Sigmoid colon (tissue), 7 donors: ENCODE measurements at places on chromosomes 7 and 10. TPM values are rescaled to one million over a fixed set of nuclear protein-coding genes. Genes with fewer than 3 reads are reported as not detected.

DNA sequence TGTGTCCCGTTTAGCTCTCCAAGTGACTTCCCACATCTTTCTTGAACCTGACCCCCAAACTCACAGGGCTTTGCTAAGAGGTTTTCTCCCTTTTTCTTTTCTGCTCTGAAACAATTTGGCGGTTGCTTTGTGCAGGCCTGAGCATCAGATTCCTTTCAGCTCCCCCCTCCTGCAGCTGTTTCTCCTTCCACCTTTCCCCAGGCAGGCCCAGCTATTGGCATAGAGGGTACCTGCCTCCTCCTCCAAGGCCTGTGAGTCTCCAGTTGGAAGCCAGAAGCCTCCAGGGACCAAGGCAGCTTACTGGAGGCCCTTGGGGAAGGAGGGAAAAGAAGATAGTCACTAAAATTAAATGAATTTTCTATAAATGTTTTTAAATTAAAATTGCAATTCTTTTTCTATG, 7.7 kb downstream of the VAX1 start:
- DNase-seq, result no peak

DNA sequence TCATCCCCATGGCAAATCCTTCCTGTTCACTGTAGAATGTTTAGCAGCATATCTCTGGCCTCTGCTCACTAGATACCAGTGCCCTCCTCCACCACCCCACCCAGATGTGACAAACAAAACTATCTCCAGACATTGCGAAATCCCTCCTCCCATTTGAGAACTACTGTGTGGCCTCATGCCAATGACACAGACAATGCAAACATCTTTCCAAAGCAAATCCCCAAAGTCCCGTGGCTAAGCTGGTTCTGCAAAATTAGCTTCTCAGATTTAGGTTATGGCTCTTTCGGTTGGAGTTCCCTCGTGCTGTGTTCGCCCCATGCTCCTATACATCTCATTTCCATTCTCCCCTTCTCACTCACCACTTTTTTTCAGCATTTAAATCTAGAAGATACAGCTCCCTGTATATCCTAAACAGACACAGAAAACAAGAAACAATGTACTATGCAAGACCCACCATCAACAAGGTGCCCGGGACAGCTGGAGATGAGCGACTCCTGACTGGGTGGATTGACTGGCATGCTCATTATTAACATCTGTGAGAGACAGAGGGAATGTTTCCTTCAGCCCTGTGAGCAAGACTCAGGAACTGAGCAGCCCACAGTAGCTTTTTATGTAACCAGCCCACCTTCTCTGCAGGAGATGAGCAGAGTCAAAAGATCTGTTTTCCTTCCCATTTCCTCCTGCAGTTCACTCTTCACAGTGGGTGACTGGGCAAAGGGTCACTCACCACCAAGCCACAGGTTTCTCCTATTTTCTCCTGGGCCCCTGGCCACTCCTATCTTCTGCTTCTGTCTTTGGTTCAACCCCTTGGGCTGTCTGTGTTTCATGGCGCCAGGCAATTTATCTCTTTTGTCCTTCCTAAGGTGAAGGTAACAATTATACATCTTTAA, 225.7 kb upstream of the AOAH start:
- DNase-seq, result peak; percentile 66

- DNase-seq, result no peak
Observed at GRCh38 chr10:116030576-116030975, 242.4 kb downstream of the GFRA1 start.

DNA sequence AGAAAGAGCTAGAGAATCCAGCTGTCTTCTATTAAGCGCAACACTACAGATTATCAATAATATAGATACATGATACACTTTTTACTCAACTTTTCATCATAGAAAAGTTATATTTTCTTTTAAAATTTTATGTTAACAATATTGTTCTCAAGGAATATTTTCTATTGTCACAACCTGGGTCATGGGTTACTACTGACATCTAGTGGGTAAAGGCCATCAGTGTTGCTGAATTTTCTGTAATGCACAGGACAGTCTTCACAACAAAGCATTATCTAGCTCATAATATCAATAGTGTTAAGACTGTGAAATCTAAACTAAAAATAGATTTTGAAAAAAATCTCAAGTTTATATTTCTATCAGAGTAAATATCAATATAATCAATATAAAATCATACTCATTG, 209.8 kb downstream of the ZNF33B start:
- no peak for DNase-seq

- DNase-seq, result no peak
Observed at GRCh38 chr7:149819141-149819960, 18.8 kb upstream of the ZNF862 start.

DNA sequence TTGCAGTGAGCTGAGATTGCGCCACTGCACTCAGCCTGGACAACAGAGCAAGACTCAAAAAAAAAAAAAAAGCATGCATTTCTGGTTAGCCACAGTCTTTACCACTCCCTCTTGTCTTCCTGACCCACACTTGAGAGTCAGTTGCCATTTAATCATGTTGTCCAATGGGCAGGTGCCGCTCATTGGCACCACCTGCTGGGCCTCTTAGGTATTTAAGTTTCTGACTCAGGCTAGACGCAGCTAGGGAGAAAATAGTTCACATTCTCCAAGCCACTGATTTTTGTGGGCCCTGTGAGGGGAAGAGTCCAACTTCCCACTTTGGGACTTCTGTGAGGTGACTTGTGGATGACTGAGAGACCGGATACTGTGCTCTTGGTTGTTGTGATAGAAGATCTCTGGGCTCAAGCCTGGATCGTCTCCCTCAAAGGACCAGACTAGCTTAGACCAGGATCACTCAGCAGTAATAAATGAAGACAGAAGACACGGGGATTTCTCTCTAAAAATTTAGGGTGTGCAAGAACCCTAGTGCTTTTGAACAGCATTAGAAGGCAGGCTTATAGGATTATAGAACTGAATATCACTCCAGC, 26.8 kb upstream of the SORCS3 start:
- DNase-seq, result no peak

- DNase-seq, result no peak
Observed at GRCh38 chr7:95046494-95047240, 139.3 kb downstream of the PPP1R9A start.

DNA sequence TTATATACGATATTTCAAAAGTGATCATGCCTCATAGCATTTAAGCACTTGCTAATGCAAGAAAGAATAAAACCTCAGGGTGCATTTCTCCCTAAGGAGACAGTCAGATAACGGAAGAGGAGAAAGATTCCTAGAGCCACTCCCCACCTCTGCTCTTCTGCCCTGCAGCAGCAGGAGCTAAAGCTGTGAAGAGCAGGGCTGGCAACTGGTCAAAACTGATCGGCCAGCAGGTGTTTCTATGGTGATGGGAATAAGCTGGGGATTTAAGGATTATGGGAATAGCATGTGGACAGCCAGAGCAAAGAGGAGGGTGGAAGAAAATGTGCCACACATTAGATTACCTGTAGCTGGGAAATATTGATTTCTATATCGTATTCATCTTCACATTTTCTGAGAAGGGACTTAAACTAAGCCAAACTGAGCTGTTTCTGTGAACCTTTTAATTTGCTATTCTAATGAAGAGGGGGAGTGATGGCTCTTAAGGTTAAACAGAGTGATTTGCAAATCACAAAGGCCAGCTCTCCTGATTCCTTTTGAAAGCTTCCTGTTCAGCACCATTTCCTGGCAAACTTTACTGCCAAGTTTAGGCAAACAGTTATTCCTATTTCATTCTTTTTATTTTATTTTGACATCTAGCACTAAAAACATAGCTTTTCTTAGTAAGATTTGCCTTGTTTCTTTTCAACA, 268.9 kb upstream of the PFKP start:
- no peak for DNase-seq

- DNase-seq, result no peak
Observed at GRCh38 chr10:68171539-68172080, 60.3 kb downstream of the ATOH7 start.

Gene NMT2
- total RNA-seq, result 23.3 TPM

GRCh38 chr10:64101606-64102263, 580.5 kb downstream of the REEP3 start:
- no peak for DNase-seq

DNA sequence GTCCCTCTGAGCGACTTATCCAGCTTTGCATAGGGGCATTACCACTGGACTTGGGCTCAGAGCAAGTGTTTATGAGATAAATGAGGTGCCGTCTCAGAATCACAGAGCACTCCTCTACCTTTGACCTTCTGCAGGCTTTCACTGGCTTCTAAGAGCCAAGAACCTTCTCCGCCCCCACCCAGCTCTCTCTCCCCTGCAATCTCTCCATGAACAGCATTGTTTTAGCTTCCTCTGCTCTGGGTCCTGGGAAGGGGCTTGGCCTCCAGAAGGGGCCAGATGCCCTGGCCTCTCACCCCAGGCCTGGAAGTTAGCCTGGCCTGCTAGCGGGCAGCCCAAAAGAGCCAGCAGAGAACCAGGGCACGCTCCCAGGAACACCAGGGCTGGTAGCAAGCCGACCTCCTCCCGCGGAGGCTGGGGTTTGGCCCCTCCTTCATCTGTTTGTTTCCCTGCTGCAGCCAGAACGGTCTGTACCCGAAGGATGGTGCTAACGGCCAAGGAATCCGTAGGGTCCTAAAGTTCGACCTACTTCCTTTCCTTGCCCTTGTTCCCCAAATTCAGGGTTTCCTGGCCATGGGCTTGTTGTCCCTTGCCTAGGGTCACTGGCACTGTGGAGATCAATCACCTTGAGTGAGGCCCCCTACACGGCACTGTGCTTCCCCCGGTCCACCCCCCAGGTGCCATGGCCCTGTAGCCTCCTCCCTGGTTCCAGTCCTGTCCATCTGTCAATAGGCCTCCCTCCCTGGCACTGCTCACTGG, 18.7 kb upstream of the DDIT4 start:
- DNase-seq, result peak; percentile 98

- no peak for DNase-seq
Observed at GRCh38 chr10:111968647-111969046, 214.9 kb downstream of the GPAM start.

Gene MUC12
- 0.14 TPM for total RNA-seq

- DNase-seq, result no peak
Observed at GRCh38 chr10:70853457-70853856, 34.9 kb downstream of the PCBD1 start.

Gene FAM13C
- total RNA-seq, result 20.8 TPM

DNA sequence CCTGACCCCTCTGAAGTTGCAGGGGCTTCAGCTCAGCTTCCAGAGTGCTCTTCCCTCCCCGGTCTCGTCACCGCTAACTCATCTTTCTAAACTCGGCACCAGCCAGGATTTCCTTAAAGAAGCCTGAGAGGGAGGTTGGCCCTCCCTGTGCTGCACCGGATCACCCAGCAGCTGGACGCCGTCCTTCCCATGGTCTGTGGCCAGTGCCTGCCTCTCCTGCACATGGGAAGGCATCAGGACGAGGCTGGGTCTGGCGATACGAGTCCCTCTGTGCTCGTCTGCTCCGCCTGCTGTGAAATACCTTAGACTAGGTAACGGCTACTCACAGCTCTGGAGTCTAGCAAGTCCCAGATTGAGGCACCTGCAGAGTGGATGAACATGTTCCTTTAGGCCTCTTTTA, 179.1 kb downstream of the ZMYND11 start:
- DNase-seq, result no peak

- peak; percentile 83 for DNase-seq
Observed at GRCh38 chr7:81367326-81367931, 402.4 kb downstream of the HGF start.

Gene SPDYE2
- not detected for total RNA-seq

Gene AKR1E2
- 16.8 TPM for total RNA-seq

Gene AGBL3
- 1.1 TPM for total RNA-seq

DNA sequence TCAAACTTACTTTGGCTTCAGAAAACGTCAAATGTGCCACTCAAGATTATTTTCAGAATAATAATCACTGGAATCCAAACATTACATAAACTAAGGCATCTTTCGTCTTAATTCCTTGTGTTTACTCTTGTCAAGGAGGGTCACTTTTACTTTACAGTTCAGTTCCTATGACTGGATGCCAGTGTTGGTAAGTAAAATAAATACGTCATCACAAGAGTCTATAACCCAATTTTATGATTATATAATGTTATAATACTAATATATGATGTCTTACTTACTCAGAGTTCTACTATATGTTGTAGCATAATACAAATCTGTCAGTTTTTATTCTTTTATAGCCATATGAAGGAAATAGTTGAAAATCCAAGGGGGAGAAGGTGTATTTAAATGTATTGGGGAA, 123.8 kb downstream of the GPR85 start:
- no peak for DNase-seq

Gene CTAGE4
- total RNA-seq, result 1.5 TPM

GRCh38 chr10:58013406-58013805, 254.3 kb downstream of the IPMK start:
- DNase-seq, result no peak

Gene PAX4
- not detected for total RNA-seq

- no peak for DNase-seq
Observed at GRCh38 chr10:109089779-109090178, 833.5 kb downstream of the XPNPEP1 start.

DNA sequence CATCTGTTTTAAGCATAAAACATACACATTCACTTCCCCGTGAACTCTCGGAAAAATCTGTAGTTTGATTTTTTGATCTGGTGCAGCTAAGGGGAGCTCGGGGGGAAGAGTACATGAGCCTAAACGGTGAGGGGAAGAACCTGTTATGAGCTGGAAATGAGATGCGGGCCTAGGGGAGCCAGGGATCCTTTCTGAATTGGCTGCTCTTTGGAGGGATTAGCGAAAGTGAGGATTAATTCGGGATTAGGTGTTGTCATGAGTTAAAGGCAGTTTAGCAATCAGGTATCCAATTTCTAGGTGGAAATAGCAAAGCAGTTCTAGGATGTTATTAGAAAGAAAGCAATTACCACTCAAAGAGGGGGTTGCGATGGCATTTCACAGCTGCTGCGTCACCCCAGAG, 51.1 kb upstream of the ADARB2 start:
- DNase-seq, result no peak

DNA sequence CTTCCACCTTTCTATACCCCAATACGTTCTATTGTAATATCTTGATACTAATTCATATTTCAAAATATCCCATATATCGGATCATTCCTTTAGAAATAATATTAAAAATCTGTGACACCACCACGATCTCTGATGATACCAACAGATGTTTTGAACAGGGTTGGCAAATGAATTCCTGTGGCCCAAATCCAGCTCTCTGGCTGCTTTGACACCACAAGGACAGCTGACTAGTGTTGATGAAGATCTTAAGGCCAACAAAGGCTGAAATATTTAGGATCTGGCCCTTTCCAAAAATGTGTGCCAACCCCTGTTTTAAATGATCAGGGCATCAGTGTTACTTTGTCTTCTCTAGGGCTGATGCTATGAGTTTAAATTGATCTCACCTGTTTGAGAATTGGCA, 380.7 kb upstream of the PFKP start:
- no peak for DNase-seq

DNA sequence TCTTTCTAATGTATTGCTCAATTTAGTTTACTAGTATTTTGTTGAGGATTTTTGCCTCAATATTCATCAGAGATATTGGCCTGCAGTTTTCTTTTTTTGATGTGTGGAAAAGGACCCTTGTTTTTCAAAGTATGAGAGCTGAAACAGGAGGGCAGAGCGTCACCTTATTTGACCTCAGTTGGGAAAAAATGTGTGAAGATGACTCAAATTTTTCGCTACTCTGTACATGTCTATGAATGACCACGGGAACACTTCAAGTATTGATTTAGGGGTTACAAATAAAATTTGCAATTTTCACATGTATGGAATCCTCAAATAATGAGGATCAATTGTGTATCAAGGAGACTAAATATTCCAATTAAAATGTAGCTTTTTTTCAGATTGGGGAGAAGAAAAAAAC, 103.1 kb downstream of the ZFAND4 start:
- no peak for DNase-seq

Gene NOC3L
- total RNA-seq, result 17.8 TPM
